ENCODE measurements at places on chromosomes 11 and 22.

DNA sequence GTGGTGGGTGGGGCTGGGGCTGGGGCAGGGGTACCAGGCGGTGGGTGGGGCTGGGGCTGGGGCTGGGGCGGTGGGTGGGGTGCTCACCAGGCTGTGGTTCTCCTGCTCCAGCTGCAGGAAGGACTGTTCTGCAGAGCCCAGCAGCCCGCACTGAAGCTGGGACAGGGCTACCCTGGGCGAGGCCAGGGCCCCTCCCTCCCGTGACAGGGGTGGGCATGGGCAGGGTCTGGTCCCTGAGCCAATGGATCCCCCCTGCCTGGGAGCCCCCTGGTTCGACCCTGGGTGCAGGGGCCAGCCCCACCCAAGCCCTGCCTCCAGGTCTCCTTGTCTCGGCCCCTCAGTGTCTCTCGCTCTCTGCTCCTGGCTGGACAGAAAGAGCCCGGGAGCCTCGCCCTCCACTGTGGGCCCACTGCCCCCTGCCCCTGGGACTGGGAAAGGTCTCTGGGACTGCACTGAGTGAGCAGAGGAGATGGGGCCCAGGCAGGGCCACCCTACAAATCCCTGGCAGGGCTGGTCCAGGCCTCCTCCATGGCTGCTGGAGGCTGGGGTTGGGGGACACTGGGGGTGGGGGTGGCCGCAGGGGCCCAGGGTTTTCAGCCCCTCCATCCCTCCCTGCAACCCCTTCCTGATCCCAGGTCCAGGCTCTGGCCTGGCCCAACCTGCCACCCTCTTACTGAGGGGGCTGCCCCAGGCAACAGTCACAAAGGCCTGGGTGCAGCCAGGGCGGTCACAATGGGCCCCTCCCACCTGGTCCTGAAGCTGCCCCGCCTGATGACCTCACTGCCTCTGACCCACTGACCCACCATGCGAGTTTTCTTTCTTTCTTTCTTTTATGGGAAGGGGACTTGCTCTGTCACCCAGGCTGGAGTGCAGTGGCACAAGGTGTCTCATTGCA is at the start of gene CCDC188:
Gene CCDC188 (minus strand): TSS at position 675 of the 895 bp plus-strand sequence. CDS start 69 bp downstream, at position 606.
- no peak for DNase-seq

GRCh38 chr22:40982482-40983385 is 31.6 kb downstream of the RBX1 start:
- DNase-seq = peak; percentile 48

GRCh38 chr22:19723983-19724827 is 866 bp downstream of the GP1BB start:
- peak; percentile 70 for DNase-seq

DNA sequence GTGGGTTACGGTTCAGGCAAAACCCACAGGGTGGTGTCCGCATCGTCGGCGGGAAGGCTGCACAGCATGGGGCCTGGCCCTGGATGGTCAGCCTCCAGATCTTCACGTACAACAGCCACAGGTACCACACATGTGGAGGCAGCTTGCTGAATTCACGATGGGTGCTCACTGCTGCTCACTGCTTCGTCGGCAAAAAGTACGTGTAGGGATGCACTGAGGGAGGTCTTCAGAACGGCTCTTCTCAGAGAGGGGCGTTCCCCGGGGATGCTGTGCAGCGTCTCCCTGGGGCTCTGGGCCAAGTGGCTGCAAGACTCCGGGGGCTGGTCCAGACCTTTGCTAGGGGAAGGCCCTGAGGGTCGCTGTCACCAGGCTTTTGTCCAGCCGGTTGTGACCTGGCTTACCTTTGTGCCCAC is 1.3 kb downstream of the ACR start:
- DNase-seq = no peak

DNA sequence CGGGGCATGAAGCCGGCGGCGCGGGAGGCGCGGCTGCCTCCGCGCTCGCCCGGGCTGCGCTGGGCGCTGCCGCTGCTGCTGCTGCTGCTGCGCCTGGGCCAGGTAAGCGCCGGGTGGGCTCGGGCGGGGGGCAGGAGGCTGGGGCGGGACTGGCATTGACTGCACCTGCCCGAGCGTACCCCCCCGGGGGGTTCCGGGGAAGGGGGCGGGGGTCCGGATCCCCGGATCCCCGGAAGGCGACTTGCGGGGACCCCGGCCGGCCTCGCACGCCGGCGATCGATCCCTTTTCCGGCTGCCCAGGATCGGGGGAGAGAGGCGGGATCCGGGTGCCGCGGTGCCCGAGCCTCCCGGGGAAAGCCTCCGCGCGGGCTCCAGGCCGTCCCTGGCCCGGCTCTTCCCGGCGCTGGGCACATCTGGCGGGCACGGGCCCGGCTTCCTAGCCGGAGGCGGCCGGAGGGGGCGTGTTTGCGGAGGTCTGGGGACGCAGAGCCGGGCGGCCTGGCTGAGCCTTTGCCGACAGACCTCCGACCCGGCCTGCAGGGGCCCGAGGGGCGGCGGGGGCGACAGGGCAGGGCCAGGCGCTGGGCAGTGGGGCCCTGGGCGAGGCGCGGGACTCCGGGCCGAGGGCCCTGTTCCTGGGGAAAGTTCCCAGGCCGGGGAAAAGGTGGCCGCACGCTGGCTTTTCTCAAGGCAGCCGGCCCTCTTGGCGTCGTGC is 705 bp downstream of the PTPRJ start:
- DNase-seq = no peak

GRCh38 chr22:17912945-17913721 is 111.2 kb downstream of the MICAL3 start:
- no peak for DNase-seq

- DNase-seq = no peak
Measured at GRCh38 chr11:119085437-119085847, 761 bp downstream of the HMBS start.

- no peak for DNase-seq
Measured at GRCh38 chr22:50182176-50183081, 3.3 kb upstream of the TRABD start.
